IPS DF 6.9 (cell line): ENCODE measurements at places on chromosomes 7 and 10.

GRCh38 chr7:43232366-43232765 lies 119.9 kb downstream of the HECW1 start:
- no peak for DNase-seq

DNA sequence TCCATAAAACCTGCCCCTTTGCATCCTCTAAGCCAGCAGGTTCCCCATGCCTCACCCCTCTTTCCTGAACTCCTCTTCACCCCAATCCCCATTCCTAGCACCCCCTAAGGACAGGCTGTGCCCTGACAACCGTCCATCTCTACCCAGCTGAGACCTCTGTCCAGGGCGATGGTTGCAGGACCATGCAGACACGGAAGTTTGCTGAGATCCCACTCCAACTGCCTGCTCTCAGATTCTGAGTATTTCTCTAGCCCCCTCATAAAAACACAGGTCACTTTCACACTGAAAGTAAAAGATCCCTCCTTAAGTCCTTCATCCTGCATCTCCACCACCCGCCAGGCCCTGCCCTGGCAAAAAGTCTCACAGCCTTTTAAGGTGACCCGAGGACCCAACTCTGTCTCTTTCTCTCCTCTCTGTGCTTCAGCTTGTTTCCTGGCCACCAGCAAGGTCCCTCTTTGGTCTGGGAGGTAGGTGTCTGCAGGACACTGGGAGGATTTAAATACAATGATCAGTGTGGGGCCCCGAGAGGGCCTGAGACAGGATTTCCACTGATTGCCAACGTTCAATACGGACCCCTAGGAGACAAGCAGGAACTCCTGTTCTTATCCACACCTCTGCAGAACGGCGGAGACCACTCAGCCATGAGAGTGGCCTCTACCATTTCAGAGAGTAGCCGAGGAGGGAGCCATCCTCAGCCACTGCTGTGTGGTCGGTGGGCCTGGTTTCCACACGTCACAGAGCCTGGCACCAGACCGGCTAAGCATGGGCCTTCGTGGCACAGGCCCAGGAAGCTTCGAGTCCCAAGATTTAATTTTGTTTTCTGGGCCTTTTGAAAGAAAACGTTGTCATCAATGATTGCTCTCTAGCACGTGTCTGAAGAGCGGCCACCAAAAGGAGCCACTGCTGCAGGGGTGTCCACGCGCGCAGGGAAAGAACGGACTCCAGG lies 27.9 kb downstream of the CALML3 start:
- no peak for DNase-seq

GRCh38 chr10:76282061-76283025 lies 850.9 kb downstream of the LRMDA start:
- DNase-seq = no peak

GRCh38 chr10:123480845-123481244 lies 185.3 kb upstream of the GPR26 start:
- DNase-seq = no peak
